Activated CD4-positive, CD25-positive, alpha-beta regulatory T cell treated with anti-CD3 and anti-CD28 coated beads, Interleukin-2, amount 50 U/mL, for 16 hours (primary cell): ENCODE measurements at places on chromosomes 7 and 10.

DNA sequence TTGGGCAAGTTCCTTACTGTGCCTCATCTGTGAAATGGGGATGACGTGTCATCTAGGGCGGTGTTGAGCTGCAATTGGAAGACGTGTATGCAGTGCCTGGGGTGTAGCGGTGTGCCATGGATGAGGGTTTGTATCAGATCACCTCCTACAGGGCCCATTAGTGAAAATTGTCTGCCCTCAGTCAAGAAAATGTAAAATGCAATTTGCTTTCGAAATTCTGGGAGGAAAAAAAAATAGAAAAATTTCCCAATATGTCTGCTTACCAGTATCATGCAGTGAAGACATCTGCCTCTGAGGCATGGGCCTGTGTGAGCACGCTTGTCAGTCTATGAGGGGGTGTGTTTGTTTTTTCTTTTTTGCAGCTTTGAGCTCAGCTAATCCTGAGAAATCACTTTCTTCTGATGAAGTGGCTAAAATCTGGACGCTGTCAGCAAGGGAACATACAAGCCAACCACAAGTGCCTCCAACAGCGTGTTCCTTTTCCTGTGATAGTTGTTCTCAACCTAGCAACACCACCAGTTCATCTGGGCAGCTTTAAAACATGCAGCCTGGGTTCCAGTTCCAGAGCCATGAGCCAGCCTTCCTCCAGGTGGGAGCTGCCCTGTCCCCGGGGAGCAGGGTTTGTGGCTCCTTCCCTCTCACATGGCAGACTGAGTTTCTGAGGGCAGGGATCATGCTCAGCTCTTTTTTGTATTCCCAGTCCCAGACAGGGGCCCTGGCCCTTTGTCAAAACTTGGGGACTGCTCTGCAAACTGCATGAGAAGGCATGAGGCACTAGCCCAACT is 10.3 kb downstream of the FAM241B start:
- DNase-seq, result no peak

- DNase-seq, result no peak
These were observed 4.2 kb upstream of the RPEL1 start for GRCh38 chr10:103241262-103242011.

DNA sequence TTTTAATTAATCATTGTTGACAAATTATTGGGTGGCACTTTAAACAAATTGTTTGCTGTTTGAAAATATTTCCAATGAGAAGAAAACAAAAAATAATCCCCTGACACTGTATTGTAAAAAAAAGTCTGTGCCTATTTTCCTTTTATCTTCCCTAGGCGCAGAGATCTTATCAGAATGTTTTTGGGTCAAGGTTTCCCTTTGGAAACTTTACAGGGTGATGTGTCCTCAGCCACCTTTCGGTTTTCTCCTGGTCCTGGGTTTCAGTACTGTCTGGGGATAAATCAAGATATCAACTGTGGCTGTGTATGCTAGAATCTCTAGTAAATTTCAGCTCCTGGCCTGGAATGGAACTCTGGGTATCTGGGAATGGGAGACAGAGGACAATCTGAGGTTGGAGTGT is 1.4 kb downstream of the ZNF107 start:
- no peak for DNase-seq

DNA sequence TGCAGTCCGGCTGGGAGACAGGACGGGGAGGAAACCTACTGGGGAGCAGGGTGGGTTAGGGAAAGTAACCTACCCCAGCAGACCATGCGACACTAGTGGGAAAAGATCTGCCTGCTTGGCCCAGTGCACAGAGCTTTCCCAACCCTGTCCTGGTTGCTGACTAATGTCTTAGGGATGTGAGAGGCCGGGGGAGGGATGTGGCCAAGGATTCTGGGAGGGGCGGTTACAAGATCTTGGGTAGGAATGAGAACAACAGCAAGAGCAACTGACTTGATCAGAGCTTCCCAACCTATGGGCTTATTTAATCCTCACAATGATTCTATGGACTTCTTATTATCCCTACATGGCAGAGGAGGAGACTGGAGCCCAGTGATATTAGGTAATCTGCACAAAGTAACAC is 24.0 kb upstream of the EIF5AL1 start:
- DNase-seq, result no peak

GRCh38 chr7:150379441-150380379 is 580 bp downstream of the ZNF775 start:
- DNase-seq, result no peak

GRCh38 chr10:133262696-133263095 is 14.0 kb downstream of the ADAM8 start:
- DNase-seq, result no peak

DNA sequence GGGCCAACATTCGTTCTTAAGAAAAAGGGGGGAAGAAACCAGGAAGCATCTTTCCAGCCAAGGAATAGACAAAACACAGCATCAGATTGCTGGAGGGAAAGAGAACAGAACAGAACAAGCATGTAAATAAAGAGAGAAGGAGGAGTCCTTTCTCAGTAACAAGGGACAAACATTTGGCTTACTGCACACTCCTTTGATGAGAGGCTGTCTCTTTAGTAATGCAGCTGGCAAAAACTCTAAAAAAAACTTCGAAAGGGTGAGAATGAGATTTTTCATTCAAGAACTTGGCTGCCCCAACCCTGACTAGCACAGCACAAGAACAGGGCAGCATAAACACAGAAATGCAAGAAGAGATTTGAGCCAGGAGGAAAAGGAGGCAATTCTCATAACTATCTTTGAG is 38.9 kb upstream of the IL6 start:
- DNase-seq, result no peak

DNA sequence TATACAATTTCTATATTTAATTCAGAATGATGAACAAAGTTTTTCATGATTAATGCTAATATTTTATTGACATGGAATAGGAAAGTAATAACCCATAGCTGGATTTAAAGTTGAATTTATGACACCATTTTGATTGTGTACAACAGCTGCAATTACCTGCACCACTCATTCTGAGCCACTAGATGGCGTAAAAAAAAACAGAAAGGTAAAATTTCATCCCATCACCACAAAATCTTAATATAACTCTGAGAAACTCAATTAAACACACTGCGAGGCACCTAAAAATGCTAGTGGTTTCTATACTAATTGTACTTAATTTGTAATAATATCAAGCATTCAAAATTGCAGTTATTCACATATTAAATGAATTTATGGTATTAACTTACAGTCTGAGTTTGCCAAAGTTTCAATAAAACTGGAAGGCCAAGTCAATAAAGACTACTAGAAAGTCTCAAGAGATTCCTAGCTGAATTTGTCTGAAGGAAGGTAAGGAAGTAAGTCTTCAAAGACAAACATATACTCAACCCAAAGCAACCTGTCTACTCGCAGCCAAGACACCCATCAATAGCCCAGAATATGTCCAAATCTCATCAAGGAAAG is 182.5 kb downstream of the SKAP2 start:
- DNase-seq, result no peak

DNA sequence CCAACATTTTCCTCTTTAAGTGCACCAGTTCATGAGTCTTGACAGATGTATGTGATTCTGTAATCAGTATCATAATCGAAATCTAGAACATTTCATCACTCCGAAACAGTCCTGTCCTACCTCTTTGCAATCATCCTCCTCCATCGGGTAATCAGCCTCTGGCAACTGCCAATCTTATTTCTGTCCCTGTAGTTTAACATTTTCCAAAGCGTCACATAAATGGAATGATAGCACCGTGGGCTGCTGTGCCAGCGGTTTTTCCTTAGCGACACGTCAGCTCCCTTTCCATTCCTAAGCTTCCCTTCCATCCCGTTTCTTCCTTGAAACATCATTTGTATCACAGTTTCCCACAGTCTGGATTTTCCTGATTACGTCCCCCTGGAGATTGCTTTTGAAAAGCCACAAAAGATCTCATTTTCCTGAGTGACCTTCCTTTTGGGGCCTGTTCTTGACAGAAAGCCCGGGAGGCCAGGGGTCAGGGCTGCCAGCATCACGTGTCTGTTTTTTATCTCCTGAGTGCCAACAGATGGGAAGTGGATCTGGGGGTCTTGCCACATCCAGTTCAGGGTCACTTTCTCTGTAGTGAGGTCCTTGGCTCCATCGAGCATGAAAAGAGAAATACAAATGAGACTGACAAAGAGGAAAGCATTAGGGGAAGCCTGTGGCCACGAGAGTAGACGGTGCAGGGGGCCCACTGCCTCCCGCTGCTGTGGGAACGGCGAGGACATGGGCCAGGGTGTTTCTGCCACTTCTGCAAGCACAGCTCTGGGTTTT is 31.6 kb downstream of the TMEM120A start:
- no peak for DNase-seq

- DNase-seq, result no peak
These were observed 376.4 kb downstream of the NRG3 start for GRCh38 chr10:82251222-82251906.

DNA sequence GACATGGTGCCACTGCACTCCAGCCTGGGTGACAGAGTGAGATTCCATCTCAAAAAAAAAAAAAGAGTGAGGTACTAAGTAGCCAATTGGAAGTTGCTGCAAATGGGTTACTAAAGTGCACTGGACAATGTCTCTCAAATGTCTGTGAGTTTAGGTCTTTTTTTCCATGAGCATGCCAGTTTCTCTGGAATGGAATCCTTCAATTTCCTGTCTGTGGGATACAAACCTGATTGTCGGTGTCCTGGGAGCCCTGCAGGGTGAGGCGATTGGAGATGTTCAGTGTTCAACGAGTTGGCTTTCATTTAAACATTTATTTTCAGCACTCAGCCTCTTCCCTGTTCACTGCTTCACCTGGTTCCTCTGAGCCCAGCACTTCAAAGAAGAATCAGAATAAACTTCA is 5.3 kb upstream of the CALD1 start:
- no peak for DNase-seq

GRCh38 chr10:97319671-97320479 is 804 bp downstream of the FRAT1 start:
- DNase-seq, result peak; percentile 33

DNA sequence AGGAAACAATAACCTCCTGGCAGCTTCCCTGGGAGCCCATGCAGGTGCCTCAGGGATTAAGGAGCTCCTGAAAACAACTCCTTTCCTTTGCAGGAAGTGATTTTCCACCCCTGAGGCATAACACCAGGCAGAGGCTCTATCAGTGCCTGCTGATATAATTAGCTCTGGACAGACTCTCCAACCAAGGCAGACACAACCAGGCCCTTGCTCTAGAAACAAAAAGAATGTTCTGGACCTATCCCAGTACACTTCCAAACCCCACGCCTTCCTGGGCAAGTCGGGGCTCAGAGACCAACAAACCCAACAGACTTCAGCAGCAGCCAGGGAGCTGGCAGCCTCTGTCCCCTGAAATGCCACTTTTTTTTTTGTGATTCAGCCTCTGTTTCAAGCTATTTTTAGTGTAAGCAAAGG is 247.1 kb downstream of the KCNMA1 start:
- no peak for DNase-seq

- no peak for DNase-seq
These were observed 75.9 kb downstream of the NRBF2 start for GRCh38 chr10:63208986-63209385.

DNA sequence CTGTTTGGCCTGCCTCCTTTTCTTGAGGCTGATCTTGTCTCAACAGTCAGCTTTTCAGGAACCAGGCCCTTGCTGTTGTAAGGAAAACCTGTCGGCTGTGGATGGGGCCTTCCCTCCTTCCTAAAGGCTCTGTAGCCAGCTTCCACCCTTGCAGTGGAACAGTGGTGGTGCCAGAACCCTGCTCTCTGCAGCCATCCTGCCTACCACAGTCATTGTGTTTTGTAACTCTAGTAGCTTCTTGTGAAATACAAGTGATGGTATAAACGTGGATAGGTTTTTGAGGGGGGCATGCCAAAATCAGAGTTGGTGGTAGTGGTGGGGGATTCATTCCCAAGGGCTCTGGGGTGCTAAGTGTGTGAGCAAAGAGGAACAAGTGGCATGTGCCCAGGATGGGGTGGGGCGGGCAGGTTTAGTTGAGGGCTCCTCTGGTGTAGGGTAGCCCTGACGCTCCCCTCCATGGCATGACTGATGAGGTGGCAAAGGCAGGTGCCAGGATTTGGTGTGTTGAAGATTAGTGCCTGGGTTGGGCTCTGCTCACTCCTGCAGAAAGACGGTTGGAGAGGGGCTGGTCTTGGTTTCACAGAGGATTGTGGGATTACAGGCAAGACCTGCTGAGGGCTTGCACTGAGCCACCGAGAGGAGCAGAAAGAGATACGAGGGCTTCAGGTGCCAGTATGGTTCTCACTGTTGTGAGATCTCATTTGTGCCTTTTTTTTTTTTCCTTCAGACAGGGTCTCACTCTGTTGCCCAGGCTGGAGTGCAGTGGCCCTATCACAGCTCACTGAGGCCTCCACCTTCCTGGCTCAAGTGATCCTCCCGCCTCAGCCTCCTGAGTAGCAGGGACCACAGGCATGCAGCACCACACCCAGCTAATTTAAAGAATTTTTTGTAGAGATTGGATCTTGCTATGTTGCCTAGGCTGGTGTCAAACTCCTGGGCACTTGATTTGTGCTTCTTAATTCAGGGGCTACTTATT is 7.4 kb downstream of the TSPAN14 start:
- no peak for DNase-seq

GRCh38 chr7:44814919-44815318 is 18.4 kb downstream of the PPIA start:
- DNase-seq, result no peak

DNA sequence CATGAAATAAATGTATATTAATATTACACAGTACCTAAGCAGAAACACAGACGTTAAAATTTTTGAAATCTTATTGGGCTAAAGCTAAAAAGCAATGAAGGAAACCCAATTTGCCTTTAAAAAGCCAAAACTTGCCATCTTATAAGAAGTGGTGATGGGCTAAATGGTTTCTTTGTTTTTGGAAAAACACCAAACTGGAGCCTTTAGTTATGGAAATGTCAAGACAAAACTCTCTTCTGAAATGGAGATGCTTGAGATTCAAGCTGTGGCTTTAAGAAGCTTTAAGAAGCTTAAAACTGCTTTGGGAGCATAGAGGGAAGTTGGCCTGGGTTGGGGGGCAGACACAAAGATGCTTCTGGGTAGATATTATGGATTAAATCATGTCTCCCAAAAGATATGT is 277.0 kb downstream of the GFRA1 start:
- DNase-seq, result no peak

GRCh38 chr10:35126062-35126529 is 550 bp upstream of the CREM start:
- DNase-seq, result no peak

GRCh38 chr10:49352323-49352722 is 43.6 kb downstream of the DRGX start:
- DNase-seq, result no peak

- peak; percentile 16 for DNase-seq
These were observed 3.2 kb upstream of the CREB5 start for GRCh38 chr7:28408960-28409715.

GRCh38 chr7:476736-477360 is 42.8 kb downstream of the PDGFA start:
- no peak for DNase-seq

DNA sequence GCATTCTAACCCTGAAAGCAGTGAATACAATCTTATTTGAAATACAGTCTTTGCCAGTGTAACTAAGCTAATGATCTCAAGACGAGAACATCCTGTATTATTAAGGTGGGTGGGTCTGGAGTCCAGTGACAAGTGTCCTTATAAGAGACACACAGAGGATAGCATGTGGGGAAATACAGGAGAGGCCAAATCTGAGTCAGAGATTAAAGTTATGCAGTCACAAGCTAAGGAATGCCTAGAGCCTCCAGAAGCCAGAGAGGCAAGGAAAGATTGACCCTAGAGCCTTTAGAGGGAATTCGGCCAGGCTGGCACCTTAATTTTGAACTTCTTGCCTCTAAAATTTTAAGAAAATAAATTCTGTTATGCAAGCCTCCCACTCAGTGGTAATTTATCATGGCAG is 87.5 kb upstream of the HGF start:
- DNase-seq, result no peak
